Midbrain (tissue), 1 donor: ENCODE measurements at places on chromosomes 6 and 20.

GRCh38 chr6:47724300-47724699 lies 25.9 kb downstream of the ADGRF4 start:
- DNase-seq, result no peak

- no peak for DNase-seq
These were observed 89.1 kb downstream of the GRIK2 start for GRCh38 chr6:101482606-101483005.

- no peak for DNase-seq
These were observed 152.9 kb downstream of the ERMARD start for GRCh38 chr6:169904051-169904922.

DNA sequence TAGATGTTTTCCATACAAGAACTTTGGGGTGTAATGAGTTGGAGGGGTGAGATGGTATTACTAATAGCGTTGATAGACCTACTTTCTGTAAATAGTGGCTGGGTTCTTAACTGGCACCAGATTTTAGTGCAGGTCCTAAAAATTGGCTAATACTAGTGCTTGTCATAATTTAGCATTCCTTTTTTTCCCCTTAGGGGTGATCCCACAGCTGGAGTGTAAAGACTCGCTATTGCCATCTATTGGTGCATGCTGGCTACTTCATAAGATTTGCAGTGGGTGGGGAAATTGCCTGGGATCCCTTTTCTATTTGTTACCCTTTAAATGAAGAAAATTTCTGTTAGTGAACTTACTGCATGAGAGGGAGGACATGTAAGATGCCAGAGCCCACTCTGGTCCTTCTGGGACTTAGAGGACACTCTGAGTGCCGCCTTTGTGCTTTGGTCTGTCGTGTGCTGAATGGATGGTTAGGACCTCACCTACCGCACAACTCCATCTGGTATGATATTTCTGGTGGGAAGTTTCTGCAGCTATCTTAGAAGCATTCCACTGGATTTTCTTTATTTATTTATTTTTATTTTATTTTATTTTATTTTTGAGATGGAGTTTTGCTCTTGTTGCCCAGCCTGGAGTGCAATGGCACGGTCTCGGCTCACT lies 195.5 kb downstream of the JARID2 start:
- peak; percentile 64 for DNase-seq

DNA sequence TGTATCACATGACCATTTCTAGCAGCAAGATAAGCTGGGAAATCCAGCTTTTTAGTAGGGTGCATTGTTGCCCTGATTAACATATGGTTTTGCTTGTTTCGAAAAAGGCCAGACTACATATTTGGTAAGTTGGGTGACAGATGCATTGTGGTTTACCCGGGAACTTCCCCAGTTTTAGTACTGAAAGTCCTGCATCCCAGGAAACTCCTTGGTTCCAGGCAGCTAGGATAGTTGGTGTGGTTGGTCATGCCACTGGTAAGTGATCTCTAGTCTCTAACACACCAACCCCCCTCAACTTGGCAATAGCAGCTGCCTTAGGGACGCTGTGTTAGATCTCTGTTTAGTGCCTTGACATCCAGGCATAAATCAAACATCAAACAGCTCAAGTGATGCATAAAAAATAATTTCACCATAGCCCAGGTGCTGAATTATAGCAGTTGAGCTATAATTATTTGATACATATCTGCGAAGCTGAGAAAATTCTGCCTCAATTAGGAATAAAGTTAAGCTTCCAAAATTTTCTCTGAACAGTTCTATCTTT lies 216.5 kb downstream of the TFAP2C start:
- no peak for DNase-seq

DNA sequence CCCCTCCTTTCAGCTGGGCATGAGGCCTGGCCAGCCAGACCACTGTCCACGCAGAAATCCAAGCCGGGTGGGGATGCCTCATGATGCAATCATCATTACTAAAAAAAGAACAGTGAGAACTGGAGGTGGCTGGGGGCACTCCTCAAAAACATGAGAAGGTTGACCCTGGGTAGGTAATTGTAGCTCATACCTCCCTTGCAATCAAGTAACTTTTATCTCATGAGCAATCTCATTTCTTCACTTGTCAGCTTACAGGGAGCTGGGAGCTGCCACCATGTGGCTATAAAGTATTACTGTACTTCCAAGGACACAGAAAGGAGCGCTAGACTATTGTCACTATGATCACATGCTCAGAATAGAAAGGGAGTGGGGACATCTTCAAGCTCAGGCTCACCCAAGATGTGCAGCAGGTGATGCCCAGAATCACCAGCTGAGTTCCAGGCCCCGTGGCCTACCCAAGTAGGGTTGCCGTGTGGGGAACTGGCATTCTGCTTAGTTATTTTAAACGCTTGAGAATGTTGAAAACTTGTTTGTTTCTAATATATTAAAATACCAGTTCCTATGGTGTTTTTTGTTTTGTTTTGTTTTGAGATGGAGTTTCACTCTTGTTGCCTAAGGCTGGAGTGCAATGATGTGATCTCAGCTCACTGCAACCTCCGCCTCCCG lies 3.0 kb upstream of the CDH26 start:
- DNase-seq, result peak; percentile 56

- DNase-seq, result no peak
These were observed 330.6 kb upstream of the EPHA7 start for GRCh38 chr6:93749930-93750329.

- DNase-seq, result no peak
These were observed 93.4 kb upstream of the NXT1 start for GRCh38 chr20:23257106-23257761.

DNA sequence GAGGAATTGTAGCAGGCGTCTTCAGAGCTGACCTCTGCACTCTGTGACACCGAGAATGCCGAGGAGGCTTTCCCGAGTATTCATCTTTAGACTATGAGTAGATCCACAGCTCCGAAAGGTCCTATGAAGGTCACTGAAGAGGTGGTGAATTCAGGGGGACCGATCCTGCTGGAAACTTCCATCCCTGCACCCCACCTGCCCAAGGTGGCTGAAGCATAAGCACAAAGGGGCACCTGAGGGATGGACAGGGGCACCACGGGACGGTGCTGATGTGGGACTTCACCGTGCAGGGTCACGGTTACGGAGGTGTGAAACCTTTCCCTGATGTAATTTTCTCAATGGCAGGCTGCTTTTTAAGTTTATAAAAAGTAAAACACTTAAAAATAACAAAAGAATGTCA lies 24.4 kb downstream of the DIDO1 start:
- DNase-seq, result no peak

GRCh38 chr6:22281341-22282085 lies 15.3 kb downstream of the PRL start:
- no peak for DNase-seq

GRCh38 chr6:167996424-167997199 lies 859 bp upstream of the KIF25 start:
- DNase-seq, result no peak

GRCh38 chr20:20446425-20447015 lies 78.6 kb downstream of the INSM1 start:
- DNase-seq, result peak; percentile 35

- DNase-seq, result no peak
These were observed 27.0 kb downstream of the PSMG4 start for GRCh38 chr6:3285732-3286131.

- no peak for DNase-seq
These were observed 48.9 kb upstream of the CD83 start for GRCh38 chr6:14068623-14069022.

DNA sequence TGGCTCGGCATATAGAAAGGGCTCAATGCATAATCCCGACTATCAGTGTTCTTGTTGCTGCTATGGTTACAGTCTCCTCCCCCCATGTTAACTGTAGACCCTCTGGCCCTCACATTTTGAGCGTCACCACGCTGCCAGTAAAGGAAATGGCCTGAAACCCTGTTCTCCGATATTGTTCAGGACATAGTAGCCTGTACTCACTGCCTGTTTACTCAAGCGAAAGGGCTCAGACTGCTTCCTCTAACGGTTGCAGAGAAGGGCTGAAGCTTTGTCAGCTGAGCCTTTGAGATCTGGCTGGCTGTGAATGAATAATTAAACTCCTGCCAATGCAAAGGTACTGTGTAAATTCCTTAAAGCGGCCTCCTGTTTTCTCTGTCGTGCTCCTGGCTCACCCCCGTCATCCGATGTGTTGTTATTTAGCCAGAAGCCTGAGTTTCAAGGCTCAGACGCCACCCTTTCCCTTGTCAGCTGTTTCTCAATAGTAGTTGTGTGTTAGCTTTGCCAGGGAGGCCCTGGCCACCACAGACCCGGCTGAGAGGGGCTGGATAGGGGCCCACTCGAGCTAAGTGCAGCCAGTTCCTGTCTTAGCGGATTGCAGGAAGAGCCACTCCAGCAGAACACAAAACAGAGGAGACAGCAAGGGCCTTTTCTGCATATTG lies 31.2 kb upstream of the RALGAPA2 start:
- DNase-seq, result peak; percentile 82

DNA sequence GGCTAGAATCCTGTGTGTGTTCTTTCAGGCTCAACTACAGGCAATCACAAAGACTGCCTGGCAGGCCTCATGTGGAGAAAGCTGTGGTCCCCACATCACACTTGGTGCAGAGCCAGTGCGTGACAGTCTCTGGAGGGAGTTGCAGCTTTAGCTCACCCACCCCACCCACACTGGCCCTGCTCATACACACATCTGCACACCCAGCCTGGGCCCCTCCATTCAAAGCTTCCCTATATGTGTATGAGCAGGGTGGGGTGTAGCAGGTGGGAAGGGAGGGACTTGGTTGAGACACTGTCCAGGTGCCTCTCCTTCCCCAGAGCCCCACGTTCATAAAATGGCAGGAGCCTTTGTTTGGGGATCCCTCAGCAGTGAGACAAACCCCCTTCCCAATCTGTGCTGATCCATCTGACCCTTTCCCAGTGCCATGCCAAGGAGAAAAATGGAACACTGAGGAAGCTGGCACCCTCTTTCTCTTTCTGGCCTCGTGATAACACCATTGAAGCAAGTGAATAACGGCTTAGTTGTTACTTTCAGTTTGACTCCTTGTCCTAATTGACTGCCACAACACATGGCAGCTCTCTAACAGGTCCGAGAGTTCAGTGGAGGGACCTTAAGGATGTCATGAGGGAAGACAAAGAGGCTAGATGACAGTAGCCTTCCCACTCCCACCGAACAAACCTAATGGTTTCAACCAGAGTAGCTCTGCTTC lies 53.8 kb upstream of the NRSN1 start:
- no peak for DNase-seq

GRCh38 chr20:50727792-50728485 lies 3.4 kb upstream of the PARD6B start:
- DNase-seq, result no peak
